Activated T-cell treated with anti-CD3 and anti-CD28 coated beads for 1 hour (primary cell): ENCODE measurements at places on chromosomes 4 and X.

DNA sequence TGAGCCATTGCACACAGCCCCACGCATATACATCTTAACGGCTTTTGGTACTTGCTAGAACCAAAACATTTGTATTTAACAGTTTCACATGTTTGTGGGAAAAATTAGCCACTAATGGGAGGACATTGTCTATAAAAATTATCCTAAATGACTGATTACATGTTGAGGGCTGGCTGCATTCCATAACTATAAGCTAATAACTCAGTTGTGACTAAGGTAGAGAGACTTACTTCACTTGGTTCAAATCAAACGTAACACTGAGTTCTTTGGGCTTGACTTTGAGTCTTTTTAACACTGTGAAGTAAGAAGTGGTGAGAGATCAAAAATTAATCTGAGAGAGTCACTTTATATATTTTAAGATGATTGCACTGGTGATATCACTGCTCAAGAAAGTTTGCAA lies 47.9 kb upstream of the PGRMC2 start:
- no peak for DNase-seq

- no peak for DNase-seq
Measured at GRCh38 chrX:38970074-38970473, 168.8 kb downstream of the MID1IP1 start.

DNA sequence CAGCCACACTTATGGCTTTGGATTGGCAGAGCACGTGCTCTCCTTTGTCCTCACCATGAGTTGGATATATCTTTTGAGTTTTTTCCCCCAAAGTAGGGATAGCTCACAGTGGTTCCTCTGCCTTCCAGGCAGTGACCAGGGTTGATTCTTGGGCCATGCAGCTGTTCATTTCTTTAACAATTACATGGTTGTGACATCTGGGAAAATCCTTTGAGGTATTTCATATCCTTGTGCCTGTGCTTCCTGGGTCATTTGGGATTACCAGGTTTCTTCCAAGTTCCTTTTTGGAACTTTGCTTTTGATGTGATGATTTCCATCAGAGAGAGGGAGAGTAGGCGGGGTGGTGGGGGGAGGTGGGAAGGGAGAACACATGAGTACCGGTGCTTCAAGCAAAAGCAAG lies 15.6 kb downstream of the BCORL1 start:
- no peak for DNase-seq

GRCh38 chrX:77938083-77938680 lies 27.7 kb downstream of the ATP7A start:
- no peak for DNase-seq

DNA sequence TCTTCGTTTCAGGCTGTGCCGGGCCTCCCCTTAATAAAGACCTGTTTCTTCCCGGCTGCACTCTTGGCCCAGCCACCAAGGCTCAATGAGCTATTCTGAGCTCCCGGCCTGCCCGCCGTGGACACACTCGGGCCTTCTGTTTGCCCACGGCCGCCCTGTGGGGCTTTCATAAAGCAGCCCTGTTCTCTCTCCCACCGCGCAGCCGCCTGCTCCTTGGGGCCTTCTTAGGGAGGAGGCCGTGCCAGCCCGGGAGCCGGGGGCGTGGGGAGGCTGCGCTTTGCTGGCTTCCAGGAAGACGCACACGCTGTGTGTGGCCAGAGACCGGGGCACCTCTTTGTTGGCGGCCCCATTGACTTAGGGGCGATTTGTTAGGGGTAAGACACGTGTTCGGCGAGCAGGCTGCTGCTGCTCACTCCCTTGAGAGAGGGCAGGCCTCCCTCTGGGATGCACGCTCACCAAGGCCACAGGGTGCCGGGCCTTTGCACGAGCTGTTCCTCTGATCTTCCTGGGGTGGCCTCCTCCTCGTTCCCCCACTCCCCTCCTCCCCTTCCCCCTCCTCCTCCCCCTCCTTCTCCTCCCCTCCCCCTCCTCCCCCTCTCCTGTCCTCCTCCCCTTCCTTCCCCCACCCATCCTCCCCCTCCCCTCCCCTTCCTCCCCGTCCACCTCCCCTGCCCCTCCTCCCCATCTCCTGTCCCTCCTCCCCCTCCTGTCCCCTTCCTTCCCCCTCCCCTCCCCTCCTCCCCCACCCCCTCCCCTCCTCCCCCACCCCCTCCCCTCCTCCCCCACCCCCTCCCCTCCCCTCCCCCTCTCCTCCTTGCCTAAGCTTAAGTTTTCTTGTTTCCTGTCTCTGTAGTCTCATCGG lies 11.3 kb downstream of the BLOC1S4 start:
- no peak for DNase-seq

DNA sequence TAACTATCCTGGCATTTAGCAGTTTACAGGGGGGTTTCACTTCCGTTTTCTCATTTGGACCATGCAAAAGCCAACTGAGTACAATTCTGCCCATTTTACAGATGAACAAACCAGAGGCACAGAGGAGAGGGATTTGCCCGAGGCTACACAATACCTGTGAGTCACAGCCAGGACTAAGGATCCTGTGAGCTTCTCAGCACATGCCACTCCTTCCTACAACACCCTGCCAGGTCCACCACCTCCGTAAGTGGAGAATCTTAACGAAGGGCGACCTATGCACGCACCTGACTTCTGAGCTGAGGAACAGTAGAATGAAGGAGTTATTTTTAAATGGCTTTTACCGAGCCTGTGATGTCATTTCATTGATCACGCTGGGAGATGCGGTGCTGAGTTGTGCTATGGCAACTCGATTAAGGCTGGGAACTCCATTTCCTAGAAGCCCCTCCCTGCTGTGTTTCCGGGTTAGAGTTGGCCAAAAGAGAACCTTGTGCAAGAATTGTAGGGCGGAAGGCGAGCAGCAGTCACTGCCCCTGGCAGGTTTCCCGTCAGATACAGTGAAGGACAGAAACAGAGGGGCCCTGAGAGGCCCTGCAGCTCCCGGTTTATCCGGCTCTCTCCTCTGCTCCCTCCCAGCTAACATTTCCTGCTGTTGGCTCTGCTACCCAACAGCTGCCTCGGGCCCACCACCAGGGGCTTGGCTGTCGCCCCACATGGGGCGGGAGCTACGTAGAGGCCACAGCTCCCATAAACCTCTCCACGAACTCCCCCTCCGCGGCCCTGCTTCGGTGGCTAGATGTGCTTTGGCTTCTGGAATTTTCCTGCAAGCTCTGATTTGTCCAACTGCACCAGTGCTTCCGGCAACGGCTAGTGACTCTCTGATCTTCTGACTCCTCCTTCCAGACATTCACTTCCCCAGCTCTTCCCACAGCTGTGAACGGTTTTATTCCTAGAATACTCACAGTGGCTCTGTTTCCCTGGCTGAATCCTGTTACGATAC lies 75.1 kb upstream of the USP9X start:
- DNase-seq = peak; percentile 9

- DNase-seq = no peak
Measured at GRCh38 chr4:155599085-155599484, 67.6 kb upstream of the GUCY1A1 start.

DNA sequence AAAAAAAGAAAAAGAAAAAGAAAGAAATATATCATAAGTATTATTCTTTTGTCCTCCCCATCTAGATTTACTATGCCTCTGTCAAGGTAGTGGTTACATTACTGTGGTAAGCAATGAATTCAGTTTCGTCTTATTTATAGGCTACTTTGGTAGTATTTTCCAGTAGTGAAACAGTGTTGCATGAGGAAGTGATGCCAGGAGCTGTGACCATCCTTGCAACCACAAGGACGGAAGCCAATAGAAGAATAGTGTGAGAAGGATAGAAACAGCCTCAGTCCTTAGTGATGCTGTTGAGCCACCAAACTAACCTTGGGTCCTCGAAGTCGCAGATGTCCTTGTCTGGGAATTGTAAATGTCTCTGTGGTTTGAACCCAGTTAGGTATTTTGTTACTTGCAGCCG lies 328.5 kb downstream of the PPP3CA start:
- no peak for DNase-seq

DNA sequence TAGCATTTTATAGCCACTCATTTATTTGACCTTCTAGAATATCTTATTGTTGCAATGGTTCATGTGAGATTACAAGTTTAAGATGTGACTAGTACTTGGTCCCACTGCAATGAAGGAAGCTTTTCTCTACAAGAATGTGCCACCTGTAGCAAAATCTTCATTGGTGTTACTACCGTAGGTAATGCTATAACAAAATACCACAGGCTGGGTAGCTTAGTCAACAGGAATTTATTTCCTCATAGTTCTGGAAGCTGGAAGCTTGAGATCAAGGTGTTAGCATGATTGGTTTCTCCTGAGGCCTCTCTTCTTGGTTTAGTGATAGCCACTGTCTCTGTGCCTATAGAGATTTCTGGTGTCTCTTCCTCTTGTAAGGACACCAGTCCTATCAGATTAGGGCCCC lies 441.0 kb downstream of the GPM6A start:
- DNase-seq = no peak

DNA sequence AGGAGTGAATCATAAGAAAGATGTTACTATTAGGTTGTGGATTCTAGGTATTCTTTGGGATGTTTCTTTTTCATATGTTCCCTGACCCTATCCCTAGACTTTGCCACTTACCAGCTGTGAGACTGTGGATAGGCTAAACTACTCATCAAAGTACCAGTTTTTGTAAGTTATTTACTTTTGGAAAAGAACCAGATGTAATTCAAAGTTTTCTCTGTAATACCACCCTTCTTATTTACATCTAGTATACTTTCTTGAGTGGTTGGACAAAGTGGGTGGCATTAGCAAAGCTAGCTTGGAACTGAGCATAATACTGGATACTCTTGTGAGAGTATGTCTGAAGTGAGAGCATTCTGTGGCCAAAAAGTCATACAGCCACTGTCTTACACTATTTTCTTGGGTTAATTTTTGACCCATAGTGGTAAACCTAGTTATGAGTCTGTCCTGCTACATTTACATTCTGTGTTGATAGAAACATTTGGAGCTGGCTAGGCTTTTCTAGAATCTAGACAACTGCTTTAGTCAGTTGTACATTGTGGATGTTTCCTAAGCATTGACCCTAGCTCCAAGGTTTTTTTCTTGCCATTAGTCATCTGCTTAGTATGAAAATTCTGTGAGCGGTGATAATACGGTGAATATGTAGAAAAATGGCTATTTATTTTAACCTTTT lies 41.7 kb downstream of the KDM6A start:
- no peak for DNase-seq

DNA sequence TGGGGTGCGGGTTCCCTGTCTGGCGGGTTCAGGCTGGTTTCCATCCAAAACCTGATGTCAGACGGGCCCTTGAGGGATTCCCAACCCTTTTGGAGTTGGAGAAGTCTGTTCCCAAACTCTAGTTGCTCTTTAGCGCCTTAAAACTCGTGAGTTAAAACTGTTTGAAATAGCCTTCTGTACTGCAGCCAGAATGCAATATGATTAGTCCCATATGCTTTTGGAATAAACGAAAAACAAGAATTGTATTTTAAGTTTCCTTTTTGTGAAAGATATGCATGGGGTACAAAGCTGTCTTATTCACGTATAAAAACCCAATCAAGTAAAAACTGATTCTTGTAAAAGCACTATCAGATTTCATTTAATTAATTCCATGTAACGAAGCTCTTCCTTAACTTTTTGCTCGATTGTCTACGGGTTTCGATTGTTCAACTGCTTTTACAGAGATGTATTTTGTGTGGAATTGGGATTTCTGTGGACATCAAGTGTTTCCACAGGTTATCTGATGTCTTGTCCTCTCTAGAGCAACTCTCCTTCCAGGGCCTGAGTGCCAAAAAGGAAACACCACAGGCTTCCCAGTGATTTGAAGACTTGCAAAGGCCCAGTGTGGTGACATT lies 49.5 kb downstream of the CLDN34 start:
- DNase-seq = no peak

GRCh38 chrX:118862979-118863378 lies 39.4 kb downstream of the ZCCHC12 start:
- no peak for DNase-seq

- DNase-seq = no peak
Measured at GRCh38 chr4:136484996-136485395, 1047.3 kb downstream of the PCDH18 start.

GRCh38 chr4:145320294-145320693 lies 139.9 kb upstream of the OTUD4 start:
- no peak for DNase-seq

- DNase-seq = no peak
Measured at GRCh38 chr4:3827616-3828492, 61.7 kb downstream of the ADRA2C start.

DNA sequence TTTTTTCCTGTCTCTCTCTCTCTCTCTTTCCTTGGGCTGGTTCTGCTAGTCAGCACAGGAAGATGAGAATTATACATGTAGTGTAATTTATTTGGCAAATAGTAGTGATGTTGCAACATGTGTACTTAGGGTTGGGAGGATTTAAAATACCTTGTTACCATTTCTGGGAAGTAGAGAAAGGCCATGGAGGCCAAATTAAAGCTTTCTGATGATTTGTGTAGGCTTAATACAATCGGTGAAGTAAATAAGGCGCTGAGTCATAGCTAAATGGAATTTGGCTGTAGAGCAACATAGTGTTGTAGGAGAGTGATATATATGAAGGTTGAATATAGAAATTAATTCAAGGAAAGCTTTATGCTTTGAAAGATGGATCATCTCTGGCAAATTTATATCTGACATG lies 295.3 kb downstream of the GRID2 start:
- DNase-seq = no peak

DNA sequence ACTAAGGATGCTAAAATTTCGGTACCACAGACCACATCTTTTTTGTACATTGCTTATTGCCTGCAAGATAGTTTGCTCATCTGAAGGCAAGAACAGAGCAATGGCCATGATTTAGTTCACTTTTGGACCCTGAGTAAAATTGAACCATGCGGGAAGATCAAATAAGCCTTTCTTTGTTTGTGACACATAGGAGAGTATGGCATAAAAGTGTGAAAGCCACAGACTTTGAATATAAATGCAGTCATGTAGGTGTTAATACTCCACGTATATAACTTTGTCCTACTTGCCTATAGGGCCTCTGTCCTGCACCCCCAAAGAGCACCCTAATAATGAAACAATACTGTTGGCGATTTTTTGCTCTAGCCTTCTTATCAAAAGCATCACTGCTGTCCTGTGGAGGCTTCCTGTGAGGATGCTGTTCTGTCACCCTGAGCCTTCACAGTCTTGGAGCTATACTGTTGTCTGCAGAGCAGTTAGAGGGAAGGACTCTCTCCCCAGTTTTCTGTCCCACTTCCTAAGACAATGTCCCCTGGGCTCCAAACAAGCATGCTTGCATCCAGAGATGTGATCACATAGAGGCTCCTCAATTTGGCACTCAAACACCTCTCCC lies 10.2 kb upstream of the CXCL13 start:
- DNase-seq = no peak

DNA sequence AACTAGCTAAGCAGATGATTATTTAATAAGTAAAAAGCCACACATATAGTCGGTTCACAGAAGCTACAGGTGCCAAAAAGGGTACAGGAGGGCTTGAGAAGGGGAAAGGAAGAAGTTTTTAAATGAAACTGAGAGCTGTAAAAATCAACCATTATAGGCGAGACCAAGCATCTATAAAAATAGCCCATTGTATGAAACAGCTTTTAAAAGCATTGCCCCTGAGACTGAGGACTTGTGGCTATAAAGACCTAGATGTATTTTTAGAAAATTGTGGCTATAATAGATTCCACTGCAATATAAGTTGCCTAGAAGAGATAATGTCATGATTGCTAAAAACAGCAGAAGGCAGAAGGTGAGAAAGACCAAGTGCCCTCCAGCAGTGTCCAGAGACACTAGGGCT lies 15.0 kb upstream of the TTC29 start:
- no peak for DNase-seq
